Activated CD4-positive, alpha-beta T cell treated with anti-CD3 and anti-CD28 coated beads, Interleukin-2, amount 50 U/mL, for 4 hours (primary cell): ENCODE measurements at places on chromosomes 7 and 10.

- DNase-seq, result no peak
Measured at GRCh38 chr7:7321681-7322080, 139.3 kb downstream of the C1GALT1 start.

DNA sequence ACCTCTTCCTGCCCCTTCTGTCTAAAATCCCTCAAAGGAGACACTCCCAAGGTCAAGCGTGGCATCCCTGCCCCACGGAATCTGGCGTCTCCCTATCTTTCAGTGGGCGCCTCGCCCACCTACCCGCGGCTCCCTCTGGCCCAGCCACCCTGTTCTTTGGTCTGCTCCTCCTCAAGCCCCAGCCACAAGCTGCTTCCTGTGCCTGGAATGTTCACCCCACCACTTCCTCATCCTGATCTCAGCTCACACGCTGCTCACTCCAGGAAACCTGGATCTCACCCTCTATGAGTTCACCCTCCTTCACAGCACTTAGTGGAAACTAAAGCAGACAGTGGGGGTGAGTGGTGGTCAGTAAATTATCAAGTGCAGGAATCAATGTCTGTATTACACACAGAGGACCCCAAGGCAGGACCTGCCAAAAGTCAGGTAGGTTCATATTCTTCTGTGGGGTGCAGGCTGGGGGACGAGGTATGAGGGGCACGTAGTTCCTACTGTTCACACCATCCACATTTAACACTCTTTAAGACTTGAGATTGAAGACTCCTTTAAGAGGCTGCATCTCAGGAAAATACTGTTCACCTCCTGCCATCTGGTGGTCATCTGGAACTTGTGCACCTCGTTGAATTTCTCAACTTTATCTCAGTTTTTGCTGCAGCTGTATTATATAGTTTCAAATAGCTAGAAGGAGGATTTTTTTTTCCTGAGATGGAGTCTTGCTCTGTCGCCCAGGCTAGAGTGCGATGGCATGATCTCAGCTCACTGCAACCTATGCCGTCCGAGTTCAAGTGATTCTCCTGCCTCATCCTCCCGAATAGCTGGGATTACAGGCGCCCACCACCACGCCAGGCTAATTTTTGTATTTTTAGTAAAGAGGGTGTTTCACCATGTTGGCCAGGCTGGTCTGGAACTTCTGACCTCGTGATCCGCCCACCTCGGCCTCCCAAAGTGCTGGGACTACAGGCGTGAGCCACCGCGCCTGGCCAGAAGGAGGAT lies 166.6 kb downstream of the ARHGAP21 start:
- no peak for DNase-seq

DNA sequence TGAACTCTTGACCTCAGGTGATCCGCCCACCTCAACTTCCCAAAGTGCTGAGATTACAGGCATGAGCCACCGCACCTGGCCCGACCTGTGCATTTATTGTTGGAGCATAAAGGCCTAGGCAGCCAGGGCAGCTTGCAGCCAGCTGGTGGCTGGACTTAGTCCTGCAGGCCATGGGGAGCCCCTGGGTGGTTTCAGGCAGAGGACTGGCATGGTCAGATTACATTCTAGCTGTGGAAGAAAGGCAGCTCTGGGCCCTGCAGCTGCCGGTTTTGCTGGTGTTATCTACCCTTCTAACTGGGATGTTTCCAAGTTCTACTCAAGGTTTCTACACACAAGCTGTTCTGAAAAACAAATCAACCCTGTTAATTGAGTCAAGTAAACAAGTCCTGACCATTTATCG lies 22.7 kb upstream of the MKRN1 start:
- DNase-seq, result no peak

- DNase-seq, result no peak
Measured at GRCh38 chr10:35184527-35185171, 58.0 kb downstream of the CREM start.

DNA sequence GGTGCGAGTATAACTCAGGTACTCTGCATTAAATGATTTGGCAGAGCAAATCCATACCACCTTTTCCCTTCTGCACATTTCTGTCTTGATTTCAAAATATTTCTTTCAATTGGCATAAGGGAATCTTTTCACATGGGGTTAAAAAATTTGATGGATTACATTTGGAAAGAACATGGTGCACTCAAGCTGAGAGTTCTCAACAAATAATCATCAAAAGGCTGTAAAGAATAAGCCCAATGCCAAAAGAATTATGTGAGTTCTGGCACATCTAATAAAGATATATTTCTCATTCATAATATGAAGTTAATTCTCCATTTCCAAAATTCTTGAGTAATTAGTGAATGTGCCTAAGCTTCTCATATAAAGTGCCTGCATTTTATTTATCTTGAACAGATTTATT lies 223.1 kb downstream of the GPR37 start:
- DNase-seq, result no peak

- no peak for DNase-seq
Measured at GRCh38 chr10:127977357-127978009, 70.6 kb downstream of the PTPRE start.

- no peak for DNase-seq
Measured at GRCh38 chr10:131694168-131694780, 206.5 kb upstream of the PPP2R2D start.

DNA sequence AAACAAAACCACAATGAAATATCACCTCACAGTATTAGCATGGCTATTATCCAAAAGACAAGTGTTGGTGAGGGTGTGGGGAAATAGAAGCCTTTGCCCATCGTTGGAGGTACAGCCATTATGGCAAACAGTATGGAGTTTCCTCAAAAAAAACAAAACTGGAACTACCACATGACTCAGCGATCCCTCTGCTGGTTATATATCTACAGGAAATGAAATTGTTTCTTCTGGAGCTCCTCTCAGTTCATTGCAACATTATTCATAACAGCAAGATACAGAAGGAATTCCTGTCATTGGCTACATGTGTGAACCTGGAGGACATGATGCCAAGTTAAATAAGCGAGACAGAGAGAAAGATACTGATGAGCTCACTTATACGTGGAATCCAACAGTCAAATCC lies 2.4 kb upstream of the UBE3C start:
- no peak for DNase-seq

- no peak for DNase-seq
Measured at GRCh38 chr7:12814107-12814506, 126.7 kb downstream of the ARL4A start.

GRCh38 chr10:96524741-96525140 lies 11.0 kb upstream of the TLL2 start:
- no peak for DNase-seq

- no peak for DNase-seq
Measured at GRCh38 chr7:20395511-20395910, 64.8 kb downstream of the ITGB8 start.

- DNase-seq, result no peak
Measured at GRCh38 chr7:2517026-2517425, 2.5 kb upstream of the LFNG start.

GRCh38 chr10:489330-489729 lies 200.1 kb downstream of the DIP2C start:
- no peak for DNase-seq

DNA sequence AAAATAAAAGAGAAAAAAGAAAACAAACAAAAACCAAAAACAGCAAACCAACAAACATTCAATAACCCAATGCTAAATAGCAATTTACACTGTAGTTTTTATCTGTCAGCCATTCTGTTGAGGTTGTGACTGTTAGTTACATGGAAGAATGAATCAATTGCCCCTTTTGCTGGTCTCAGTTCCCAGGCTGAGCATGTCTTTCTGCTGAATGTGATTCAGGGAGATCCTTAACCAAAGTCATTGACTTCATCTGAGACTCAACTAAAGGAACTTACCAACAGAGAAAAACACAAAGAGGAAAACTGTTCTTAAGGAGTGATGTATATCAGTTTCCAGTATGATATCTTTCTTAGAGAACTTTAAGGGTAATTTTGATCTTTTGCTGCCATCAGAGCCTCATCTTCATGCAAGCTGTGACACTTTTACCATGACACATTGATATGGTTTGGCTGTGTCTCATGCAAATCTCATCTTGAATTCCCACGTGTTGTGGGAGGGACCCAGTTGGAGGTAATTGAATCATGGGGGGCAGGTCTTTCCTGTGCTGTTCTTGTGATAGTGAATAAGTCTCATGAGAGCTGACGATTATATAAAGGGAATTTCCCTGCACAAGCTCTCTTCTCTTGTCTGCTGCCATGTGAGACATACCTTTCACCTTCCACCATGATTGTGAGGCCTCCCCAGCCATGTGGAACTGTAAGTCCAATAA lies 469.8 kb downstream of the KIF20B start:
- no peak for DNase-seq

GRCh38 chr7:101969997-101970585 lies 152.7 kb downstream of the CUX1 start:
- no peak for DNase-seq

DNA sequence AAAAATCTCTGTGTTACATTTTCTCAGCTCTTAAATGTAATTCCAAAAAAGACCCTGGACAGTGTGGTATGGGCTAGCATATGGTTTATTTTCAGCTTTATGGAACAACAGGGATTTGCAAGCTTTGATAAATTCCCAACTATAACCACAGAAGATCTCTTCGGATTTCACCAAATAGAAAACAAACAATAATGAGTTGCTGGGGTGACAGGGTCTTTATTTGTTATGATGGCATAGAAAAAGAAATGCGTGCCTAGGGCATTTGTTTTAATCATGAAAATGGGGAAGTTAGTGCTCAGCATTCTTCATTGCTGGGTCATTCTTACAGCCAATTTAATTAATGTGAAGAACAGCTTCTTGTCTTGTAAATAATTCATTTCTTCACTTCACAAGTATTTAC lies 139.0 kb downstream of the LRRN3 start:
- DNase-seq, result no peak

GRCh38 chr7:125605241-125605640 lies 675.6 kb upstream of the POT1 start:
- no peak for DNase-seq

DNA sequence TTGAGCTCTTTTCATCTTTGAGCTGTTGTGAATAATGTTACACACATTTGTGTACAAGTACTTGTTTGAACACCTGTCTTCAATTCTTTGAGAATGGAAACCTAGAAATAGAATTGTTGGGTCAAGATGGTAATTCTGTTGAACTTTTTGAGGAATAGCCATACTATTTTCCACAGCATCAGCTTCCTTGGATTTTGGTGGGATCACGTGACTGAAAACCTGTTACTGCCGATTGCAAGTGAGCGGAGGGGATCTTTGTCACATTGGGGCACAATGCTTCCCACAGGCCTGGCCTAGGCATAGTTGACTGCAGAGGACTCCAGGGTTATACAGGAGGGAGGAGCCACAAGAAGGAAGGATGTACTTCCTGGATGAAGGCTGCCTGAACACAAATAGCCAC lies 21.3 kb upstream of the CACUL1 start:
- no peak for DNase-seq

- no peak for DNase-seq
Measured at GRCh38 chr10:128950916-128951275, 516.1 kb upstream of the MGMT start.

- no peak for DNase-seq
Measured at GRCh38 chr7:12930534-12930933, 243.1 kb downstream of the ARL4A start.

DNA sequence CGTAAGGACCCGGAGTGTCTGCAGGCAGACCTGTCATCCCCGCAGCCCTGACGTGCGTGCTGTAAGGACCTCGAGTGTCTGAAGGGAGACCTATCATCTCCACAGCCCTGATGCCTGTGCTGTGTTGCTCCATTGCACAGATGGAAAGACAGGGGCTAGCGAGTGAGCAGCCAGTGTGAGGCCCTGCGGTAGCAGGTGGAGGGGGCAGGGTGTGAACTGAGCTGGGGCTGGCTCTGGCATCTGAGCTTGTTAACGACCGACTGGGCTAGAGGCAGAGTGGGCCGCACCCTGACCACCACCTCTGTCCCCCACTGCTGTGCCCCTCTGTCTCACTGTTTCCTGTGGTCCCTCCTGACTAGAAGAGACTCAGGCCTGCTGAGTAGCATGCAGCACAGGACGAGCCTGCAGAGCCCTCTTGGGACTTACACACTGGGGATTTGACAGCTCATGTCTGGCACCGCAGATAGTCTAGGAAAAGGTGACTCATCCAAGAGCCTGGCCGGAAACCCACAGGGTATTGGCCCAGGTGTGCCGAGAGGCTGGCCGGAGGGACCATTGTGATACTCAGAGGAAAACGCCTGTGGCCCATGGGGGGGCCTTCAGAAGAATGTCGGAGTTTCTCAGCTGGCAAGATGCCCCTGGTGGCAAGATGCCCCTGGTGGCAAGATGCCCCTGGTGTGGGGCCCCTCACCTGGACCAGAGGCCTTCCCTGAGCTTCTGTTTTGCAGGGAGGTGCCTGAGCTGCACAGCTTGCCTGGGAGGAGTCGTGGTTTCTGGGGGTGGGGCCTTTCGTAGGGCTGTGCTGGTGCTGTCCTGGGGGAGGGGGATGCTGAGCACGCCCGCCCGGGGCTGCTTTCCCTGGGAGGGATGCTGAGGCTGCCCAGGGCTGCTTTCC lies 34.3 kb downstream of the INPP5A start:
- peak; percentile 50 for DNase-seq

DNA sequence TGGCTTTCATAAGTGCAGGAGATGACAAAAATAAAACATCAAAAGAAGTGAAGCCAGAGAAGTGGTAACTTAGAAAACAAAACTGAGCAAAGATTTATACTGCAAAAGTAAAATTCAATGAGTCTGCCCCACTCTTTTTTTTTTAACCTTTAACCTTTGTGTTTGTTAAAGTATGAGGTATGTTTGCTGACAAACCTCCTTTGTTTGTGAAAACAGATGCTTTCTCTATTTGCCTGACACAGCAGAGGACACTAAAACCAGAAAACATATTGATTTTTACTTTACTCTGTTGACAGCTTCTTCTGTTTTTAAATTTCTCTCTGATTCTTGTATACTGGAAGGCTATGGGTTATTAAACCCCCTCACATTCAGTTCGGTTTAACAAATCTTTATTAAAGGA lies 57.6 kb downstream of the SGMS1 start:
- no peak for DNase-seq

DNA sequence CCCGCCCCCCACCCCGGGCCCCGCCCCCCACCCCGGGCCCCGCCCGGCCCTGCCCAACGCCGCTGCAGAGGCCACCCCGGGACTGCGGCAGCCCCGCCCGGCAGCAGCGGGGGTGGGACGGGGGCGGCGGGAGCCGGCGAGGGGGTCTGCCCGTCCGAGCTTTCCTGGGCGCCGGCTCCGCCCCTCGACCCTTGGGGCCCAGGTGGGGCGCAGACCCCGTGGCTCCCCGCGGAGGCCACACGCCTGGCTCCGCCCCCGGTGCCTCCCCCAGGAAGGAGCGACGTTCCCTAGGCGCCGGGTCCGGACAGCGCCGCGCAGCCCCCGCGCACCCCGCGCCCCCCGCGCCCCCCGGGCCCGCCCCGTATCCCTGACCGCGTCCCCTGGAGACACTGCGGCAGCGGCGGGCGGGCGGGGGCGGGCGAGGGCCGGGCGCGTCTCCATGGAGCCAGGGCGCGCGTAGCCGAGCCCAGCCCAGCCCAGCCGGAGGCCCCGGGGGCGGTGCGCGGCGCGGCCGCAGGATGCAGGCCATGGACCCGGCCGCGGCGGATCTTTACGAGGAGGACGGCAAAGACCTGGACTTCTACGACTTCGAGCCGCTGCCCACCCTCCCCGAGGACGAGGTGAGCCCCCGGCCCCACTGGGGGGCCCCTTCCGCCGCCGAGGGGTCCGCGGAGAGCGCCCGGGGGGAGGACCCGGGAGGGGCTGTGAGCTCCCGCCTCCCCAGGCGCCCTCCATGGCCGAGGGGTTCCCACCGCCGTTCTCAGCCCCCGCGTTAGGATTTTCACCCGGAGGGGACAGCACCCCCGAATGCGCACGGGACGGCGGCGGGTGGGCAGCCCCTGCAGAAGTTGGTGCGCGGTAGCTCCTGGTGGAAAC lies at the start of gene KNDC1:
TSS of gene KNDC1 (plus strand) at position 270 of the 876 bp plus-strand sequence. CDS start at position 519, 249 bp downstream.
- no peak for DNase-seq

GRCh38 chr10:90846746-90847145 lies 11.1 kb downstream of the HTR7 start:
- DNase-seq, result no peak
